T-helper 1 cell (primary cell): ENCODE measurements at places on chromosomes 7 and 10.

DNA sequence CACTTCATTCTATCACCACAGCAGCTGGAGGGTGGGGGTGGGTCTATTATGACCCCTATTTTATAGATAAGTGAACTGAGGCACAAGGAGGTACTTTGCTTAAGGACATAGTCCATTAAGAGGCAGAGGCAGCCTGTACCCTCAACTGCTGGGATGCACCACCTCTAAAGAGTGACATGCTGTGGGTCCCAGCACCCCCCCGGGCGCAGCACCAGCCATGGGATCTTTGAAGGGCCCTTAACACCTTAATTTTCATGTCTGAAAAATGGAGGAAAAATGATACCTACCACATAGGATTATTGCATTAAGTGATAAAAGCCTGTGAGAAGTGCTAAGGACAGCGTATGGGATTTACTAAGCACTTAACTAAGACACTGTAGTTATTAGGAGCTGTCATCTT lies 15.4 kb downstream of the ADCYAP1R1 start:
- DNase-seq = no peak

GRCh38 chr10:68655620-68656126 lies 65.4 kb upstream of the CCAR1 start:
- no peak for DNase-seq

DNA sequence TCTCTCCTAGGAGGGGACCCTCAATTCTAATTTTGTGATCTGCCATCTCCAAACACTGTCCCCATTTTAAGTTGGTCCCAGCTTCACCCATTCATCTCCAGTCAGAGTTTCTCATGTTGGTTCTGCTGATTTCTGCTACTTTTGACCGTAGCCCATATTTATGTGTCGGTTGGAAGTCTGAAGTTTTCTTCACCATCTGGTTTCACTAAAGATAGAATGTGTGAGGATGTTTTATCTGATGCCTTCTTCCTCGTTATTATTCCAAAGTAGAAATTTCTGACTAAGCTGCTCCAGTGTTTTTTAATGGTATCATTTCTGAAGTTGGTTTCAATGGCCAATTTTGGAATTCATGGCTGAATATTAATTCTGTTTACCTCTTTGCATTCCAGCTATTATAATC lies 21.3 kb upstream of the IFIT2 start:
- no peak for DNase-seq

GRCh38 chr10:101772017-101772894 lies 3.7 kb downstream of the FGF8 start:
- DNase-seq = no peak

- DNase-seq = no peak
Observed at GRCh38 chr10:101485207-101485606, 102.8 kb downstream of the POLL start.

DNA sequence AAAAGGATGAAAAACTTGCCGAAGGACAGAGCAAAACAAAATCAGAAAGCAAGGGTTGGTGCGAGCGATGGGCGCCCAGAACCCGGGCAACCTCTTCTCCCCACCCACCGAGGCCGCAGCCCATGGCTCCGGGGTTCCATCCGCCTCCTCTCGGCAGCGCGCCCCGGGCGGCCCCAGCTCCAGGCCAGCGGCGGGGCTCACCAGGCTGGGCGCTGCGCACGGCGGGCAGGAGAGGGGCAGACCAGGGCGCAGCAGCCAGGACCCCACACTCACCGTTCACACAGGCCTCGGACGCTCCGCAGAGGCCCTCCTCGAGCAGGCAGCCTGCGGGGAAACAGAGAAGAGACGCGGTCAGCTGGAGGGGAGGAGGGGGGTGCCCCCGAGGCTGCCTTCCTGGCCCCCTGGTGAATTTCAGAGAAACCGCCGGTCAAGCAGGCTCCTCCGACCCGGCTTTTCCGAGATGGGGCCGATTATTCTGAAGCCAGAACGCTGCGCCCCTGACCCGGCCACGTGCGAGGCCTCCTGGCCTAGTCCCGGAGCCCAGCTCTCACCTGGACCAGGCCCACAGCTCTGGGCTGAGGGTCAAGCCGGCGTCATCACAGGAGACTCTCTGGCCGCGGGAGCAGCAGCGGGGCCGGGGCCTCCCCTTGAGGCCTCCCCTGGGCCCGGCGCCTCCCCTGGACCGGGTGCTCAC lies 98.0 kb downstream of the PTPRN2 start:
- no peak for DNase-seq

- no peak for DNase-seq
Observed at GRCh38 chr7:114413761-114414155, 857 bp upstream of the FOXP2 start.

GRCh38 chr7:129831424-129832058 lies 121.2 kb downstream of the UBE2H start:
- no peak for DNase-seq

DNA sequence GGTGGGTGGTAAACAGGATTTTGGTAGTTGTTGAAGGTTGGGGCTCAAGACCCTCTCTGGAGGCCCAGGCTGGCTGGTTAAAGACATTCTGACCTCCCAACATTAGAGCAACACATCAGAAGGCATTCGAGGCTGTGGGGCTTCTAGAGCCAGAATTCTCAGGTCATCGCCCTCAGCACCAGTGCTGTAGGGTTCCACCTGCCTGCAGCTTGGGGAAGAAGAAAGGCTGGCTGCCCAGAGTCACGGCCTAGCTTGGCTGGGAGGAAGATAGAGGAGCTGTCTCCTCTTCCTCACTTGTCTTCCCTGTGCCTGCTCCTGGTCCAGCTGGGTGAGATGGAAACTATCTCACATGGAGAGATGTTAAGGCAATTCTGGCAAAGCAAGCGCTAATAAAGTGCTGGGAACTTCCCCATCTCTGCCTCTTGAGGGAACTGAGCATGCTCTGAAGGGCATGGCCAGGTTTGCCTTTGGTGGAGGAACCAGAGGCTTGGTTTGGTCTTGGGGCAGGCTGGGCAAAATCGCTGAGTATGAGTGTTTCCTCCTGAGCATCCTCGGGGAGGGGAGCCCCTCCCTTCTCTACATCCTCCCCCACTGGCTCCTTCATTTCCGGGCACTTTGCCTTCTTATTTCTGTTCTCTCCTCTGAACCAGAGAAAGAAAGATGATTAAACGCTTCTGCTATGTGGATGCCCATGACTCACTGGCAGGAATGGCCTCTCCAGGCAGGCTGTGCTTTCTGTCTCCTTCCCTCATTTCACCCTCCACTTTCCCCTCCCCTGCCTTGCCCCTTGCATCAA lies 509.0 kb upstream of the PODXL start:
- no peak for DNase-seq

- DNase-seq = no peak
Observed at GRCh38 chr7:15291699-15292098, 270.1 kb downstream of the AGMO start.
